ENCODE measurements at places on chromosomes 4 and X. TPM values are rescaled to one million over a fixed set of nuclear protein-coding genes. Genes with fewer than 3 reads are reported as not detected.

GRCh38 chrX:41824551-41824950 lies 98.8 kb downstream of the CASK start:
- no peak for DNase-seq
- no peaks in the 10 kb centered on the region for H3K27me3 ChIP-seq
- no peaks in the 10 kb centered on the region for H3K36me3 ChIP-seq
- no peak overlapping the region for H3K27ac ChIP-seq

- no peaks in the 10 kb centered on the region for H3K27me3 ChIP-seq
- no peaks in the 10 kb centered on the region for H3K36me3 ChIP-seq
- no peak overlapping the region for H3K4me3 ChIP-seq
- H3K27ac ChIP-seq: no peak overlapping the region
- DNase-seq: peak; percentile 82
- no peaks in the 10 kb centered on the region for H3K4me1 ChIP-seq
Measured at GRCh38 chr4:150402871-150403272, 179.1 kb upstream of the MAB21L2 start.

GRCh38 chr4:142282870-142283431 lies 563.1 kb downstream of the INPP4B start:
- no peaks in the 10 kb centered on the region for H3K27me3 ChIP-seq
- no peak overlapping the region for H3K27ac ChIP-seq
- DNase-seq: no peak
- H3K4me1 ChIP-seq: no peaks in the 10 kb centered on the region

Gene DCAF12L2
- total RNA-seq: not detected

Gene HOPX
- total RNA-seq: 0.46 TPM

Gene TLR6
- total RNA-seq: 0.69 TPM
